ENCODE measurements at places on chromosomes 1 and 21.

- no peak for ATAC-seq
Observed at GRCh38 chr1:172376431-172376830, 44.1 kb upstream of the C1orf105 start.

GRCh38 chr1:111603979-111604378 lies 15.6 kb upstream of the RAP1A start:
- ATAC-seq, result peak; percentile 24

DNA sequence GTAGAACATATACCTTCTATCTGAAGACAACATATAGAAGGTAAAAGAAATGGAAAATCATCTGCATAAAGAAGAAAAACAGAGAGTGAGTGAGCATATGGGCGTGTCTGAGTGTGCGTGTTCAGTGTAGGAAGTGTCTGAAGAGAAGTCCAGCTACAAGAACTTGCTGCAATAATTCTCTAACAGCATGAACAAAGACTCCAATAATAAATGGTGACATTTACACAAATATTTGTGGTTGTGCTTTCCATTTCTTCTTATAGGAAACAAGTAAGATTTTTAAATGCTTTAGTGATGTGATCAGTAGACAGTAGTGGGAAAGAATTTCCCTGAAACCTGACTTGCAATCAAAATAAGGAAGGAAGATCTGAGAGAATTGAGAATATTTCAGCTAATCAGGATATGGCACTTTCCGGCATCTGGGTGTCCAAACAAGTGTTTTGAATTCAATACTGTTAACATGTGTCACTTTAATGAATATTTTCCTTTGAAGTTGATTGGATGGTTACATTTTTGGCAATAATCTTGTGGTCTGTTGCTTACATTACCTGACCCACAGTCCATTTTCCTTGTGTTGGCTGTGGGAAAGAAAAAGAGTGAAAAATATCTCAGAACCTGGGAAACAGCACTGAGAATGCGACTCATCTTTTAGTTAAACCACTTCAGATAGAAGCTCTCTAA lies 154.0 kb downstream of the TGFB2 start:
- ATAC-seq, result peak; percentile 78

GRCh38 chr1:4224684-4225467 lies 324.8 kb upstream of the C1orf174 start:
- ATAC-seq, result no peak

GRCh38 chr21:38925923-38926322 lies 120.2 kb downstream of the ETS2 start:
- ATAC-seq, result peak; percentile 94
